ENCODE measurements at places on chromosomes 16 and 17. TPM values are rescaled to one million over a fixed set of nuclear protein-coding genes. Genes with fewer than 3 reads are reported as not detected.

The CCL17 gene
- not detected for total RNA-seq

The ADAP2 gene
- 3.0 TPM for total RNA-seq

The GABARAP gene
- total RNA-seq = 172 TPM

The MGAT5B gene
- total RNA-seq = not detected

The HOXB8 gene
- total RNA-seq = not detected

The KCNJ16 gene
- not detected for total RNA-seq

The ZNF267 gene
- total RNA-seq = 11.9 TPM

The MYH3 gene
- 1.6 TPM for total RNA-seq

The UTS2R gene
- total RNA-seq = not detected

The EVPL gene
- 604 TPM for total RNA-seq

The BMERB1 gene
- 5.0 TPM for total RNA-seq

The FOXN1 gene
- total RNA-seq = 13.7 TPM

The MFSD6L gene
- total RNA-seq = 0.62 TPM

The NARF gene
- total RNA-seq = 37.7 TPM

The KRTAP1-1 gene
- total RNA-seq = not detected

The CDT1 gene
- 11.8 TPM for total RNA-seq

The CIITA gene
- 7.7 TPM for total RNA-seq

The CCR7 gene
- total RNA-seq = 0.95 TPM

The GAS2L2 gene
- total RNA-seq = not detected

The TBC1D3B gene
- 9.4 TPM for total RNA-seq

The ZP2 gene
- total RNA-seq = not detected

The PRAC2 gene
- total RNA-seq = not detected

The C1QL1 gene
- total RNA-seq = not detected

The RRN3 gene
- 17.7 TPM for total RNA-seq

The FAM20A gene
- total RNA-seq = 6.1 TPM

The KRT32 gene
- total RNA-seq = 4.2 TPM

The C16orf86 gene
- 3.1 TPM for total RNA-seq

The MYH2 gene
- total RNA-seq = not detected

The ZSCAN10 gene
- not detected for total RNA-seq

The CES1 gene
- total RNA-seq = 11.1 TPM

The CCDC200 gene
- not detected for total RNA-seq

The SIAH1 gene
- total RNA-seq = 15.7 TPM

The RNF213 gene
- total RNA-seq = 64.9 TPM

The NECAB2 gene
- total RNA-seq = not detected

The HP gene
- total RNA-seq = 1.0 TPM

The CYLD gene
- total RNA-seq = 45.9 TPM

The KCNJ2 gene
- 13.5 TPM for total RNA-seq

The CDH15 gene
- not detected for total RNA-seq

The CLEC3A gene
- not detected for total RNA-seq

The VTN gene
- total RNA-seq = 0.19 TPM

The ODAD4 gene
- not detected for total RNA-seq

The PERCC1 gene
- not detected for total RNA-seq

The USH1G gene
- 12.1 TPM for total RNA-seq

The SAMD14 gene
- total RNA-seq = not detected

The TERB1 gene
- total RNA-seq = not detected

The DHRS7C gene
- not detected for total RNA-seq

The SHISA6 gene
- total RNA-seq = 0.19 TPM

The PDP2 gene
- total RNA-seq = 12.9 TPM

The EME1 gene
- 2.7 TPM for total RNA-seq
